ENCODE measurements at places on chromosomes 3 and 15. TPM values are rescaled to one million over a fixed set of nuclear protein-coding genes. Genes with fewer than 3 reads are reported as not detected.

PLA2G4D gene
- total RNA-seq: under 0.01 TPM

ENTPD3 gene
- 3.3 TPM for total RNA-seq

COPG1 gene
- total RNA-seq: 137 TPM

TM4SF18 gene
- 3.7 TPM for total RNA-seq

PRTG gene
- 2.4 TPM for total RNA-seq

CAMP gene
- total RNA-seq: not detected

ACAP2 gene
- 149 TPM for total RNA-seq

KBTBD13 gene
- not detected for total RNA-seq

TNFSF10 gene
- total RNA-seq: 2.9 TPM

EIF1B gene
- total RNA-seq: 55.0 TPM

ZNF35 gene
- 22.4 TPM for total RNA-seq

LMCD1 gene
- 0.41 TPM for total RNA-seq

BNIP2 gene
- total RNA-seq: 63.6 TPM

GRCh38 chr3:58008141-58009025 is at the start of gene FLNB:
Gene FLNB, plus strand, starts transcription at chr3:58008422. Its CDS starts 143 bp downstream, at chr3:58008565.
- peak; percentile 96 for DNase-seq

GRCh38 chr3:119600732-119601131 is 3.0 kb downstream of the PLA1A start:
- no peak for DNase-seq

GRCh38 chr3:49785565-49786356 is 581 bp downstream of the IP6K1 start:
- no peak for DNase-seq

DNA sequence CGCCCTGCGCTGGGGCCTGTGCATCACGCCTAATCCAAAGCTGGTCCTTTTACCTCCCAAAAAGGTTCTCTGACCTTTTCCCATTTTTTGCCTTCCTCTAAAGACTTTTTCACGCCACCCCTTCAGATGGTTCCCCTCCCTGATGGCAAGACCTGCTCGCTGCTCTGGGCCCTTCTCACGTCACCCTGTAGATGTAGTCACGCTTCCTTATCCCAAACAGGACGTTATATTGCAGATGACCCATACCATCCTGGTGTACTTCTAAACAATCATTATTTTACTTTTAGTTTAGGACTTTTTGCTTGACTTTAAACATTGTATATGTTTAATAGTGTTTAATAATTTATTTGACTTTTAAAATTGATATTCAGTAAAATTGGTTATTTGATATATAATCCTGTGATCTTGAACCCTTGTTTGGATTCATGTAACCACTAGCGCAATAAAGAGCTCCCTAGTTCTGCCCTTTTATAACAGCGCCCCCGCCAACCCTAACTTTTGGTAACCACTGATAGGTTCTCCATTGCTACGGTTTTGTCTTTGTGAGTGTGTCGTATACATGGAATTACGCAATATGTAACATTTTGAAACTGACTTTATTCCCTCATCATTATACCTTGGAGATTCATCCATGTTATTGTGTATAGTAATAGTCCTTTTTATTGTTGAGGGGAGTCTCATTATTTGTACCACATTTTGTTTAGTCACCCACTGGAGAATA is 159.0 kb upstream of the CHRNA7 start:
- DNase-seq: no peak

GRCh38 chr15:53843166-53843565 is 83.7 kb upstream of the WDR72 start:
- no peak for DNase-seq

GRCh38 chr3:60086811-60087210 is 1037.0 kb upstream of the CFAP20DC start:
- DNase-seq: no peak

- no peak for DNase-seq
Measured at GRCh38 chr3:14211621-14212020, 33.0 kb downstream of the LSM3 start.

DNA sequence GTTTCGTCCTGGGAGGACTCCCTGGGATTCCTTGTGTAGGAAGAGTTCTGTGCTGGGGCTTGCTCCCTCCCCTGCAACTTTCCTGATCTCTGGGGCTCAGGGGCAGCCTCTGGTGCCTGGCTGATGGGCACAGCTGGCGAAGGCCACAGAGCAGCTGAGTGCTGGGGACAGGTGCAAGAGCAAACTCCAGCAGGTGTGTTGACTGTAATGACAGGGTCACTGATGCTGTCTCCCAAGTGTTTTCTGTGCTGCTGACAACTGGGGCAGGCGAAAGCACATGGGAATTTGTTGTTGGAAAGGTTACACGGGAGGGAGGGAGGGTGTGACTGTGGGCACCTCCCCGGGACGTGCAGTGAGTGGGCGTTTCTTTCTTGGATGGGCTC is 21.6 kb downstream of the CPN2 start:
- DNase-seq: no peak

DNA sequence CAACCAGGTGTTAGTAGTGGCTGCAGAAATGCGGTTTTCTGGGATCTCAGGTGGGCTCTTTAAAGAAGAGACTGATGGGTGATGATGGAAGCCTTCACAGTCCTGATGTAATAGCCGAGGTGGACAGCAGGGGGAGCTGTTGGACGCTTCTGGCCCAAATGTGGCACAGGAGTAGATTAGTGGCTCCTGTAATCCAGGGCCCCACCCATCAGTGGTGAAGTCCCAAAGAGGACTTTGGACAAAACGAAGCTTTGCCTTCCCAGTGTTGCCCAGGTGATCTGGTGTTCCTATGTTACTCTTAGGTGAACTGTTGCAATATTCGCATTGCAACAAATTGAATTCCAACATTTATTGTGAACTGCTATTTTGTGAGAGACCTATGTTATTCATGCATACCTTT is 31.8 kb upstream of the MYZAP start:
- no peak for DNase-seq

GRCh38 chr15:38061856-38062649 is 127.6 kb downstream of the TMCO5A start:
- no peak for DNase-seq

GRCh38 chr3:44501971-44502370 is 24.5 kb upstream of the ZNF445 start:
- no peak for DNase-seq

DNA sequence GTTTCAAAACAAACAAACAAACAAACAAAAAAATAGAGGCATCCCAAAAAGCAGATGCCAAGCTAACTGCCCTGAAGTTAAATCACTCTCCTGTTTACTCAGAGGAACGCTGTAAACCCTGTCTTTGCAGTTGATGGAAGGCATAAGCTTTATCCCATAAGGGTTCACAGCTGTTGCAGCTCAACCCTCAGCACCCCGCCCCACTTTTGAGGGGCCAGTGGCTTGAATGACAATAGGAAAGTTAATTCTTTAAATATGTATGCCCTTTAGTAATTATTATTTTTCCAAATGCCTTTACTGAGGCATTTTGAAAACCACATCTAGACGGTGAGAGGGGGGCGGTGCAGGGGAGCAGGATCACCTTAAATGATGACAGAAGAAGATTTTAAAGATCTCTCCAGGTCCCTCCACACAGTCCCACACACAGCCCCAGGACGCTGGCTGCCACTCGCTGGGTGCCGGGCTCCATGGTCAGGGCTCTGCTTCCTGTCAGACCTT is 272.1 kb downstream of the FAM43A start:
- no peak for DNase-seq

- no peak for DNase-seq
Measured at GRCh38 chr3:43309372-43310305, 23.3 kb downstream of the SNRK start.

DNA sequence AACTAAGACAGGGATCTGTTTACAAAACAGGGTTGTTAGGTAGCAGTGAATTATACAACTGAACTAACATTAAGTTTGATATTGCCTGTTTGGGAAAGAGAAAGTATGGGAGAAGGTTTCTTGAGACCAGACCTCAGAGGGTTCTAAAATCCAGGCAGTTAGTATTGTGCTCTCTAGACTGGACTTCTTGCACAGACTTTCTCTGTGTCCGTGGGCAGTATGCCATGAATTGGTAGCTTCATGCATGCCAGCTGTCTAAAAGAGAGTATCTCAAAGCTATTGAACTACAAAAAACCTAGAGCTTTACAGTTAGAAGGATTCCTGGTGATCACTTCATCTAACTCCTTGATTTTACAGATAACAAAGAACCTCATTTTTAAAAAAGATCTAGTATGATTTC is 12.5 kb downstream of the SAMD7 start:
- DNase-seq: no peak
